Neural crest cell (in vitro differentiated cells): ENCODE measurements at places on chromosomes 16 and 17. TPM values are rescaled to one million over a fixed set of nuclear protein-coding genes. Genes with fewer than 3 reads are reported as not detected.

Gene ZPBP2
- not detected in 2 replicates for total RNA-seq

DNA sequence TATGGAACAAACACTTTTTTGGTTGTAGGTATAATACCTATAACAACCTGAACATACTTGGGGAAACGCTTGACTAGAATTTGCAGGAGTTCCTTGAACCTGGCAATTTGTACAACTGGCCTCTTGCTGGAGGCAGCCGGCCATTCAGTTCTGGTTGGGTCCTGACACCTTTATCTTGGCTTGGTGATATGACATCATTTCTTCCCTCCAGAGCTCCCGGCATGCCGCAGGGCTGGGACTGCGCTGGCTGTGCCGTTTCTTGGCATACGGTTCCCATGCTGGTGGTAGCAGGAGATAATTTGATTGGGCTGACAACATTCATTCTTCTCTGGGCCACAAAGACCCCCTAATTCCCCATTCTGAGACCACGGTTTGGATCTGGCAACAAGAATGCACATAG lies 87.5 kb downstream of the ASIC2 start:
- no peak overlapping the region for H3K4me3 ChIP-seq
- H3K4me1 ChIP-seq, result no peaks in the 10 kb centered on the region
- no peaks in the 10 kb centered on the region for H3K36me3 ChIP-seq
- DNase-seq, result no peak

Gene SMTNL2
- total RNA-seq, result 1.1 and 1.4 TPM in 2 replicates

- peaks cover 10% of the 10 kb centered on the region for H3K36me3 ChIP-seq
- peaks cover 13% of the 10 kb centered on the region for H3K4me1 ChIP-seq
- H3K27me3 ChIP-seq, result no peaks in the 10 kb centered on the region
- no peak for DNase-seq
Observed at GRCh38 chr17:30720013-30720471, 104.5 kb downstream of the CRLF3 start.

DNA sequence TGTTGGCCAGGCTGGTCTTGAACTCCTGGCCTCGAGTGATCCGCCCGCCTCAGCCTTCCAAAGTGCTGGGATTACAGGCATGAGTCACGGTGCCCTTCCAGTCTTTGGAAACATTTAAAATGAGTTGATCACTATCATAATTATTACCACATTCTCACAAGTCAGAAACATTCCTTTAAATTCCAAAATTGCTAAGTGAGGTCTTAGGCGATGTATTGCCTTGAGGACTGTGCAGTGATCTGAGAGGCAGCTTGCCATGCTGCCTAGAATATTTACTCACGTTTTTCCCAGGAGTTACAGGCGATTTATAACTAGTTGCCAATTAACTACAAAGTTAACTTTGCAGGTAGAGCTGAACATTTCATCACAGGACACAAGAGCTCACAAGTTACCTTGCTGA lies 5.7 kb upstream of the ATXN1L start:
- H3K4me3 ChIP-seq, result no peak overlapping the region
- H3K36me3 ChIP-seq, result no peaks in the 10 kb centered on the region
- H3K27ac ChIP-seq, result no peak overlapping the region

Gene WSCD1
- 75.8 and 93.3 TPM in 2 replicates for total RNA-seq

GRCh38 chr17:13492737-13493122 lies 109.0 kb downstream of the HS3ST3A1 start:
- DNase-seq, result no peak
- no peak overlapping the region for H3K27ac ChIP-seq
- H3K4me1 ChIP-seq, result peaks cover 10% of the 10 kb centered on the region
- H3K36me3 ChIP-seq, result peaks cover 32% of the 10 kb centered on the region
- no peak overlapping the region for H3K4me3 ChIP-seq

Gene CDH11
- total RNA-seq, result 28.5 and 31.7 TPM in 2 replicates

GRCh38 chr16:77897129-77897437 lies 108.7 kb downstream of the VAT1L start:
- H3K4me3 ChIP-seq, result no peak overlapping the region

Gene STX4
- total RNA-seq, result 21.9 and 26.0 TPM in 2 replicates

- H3K4me3 ChIP-seq, result no peak overlapping the region
- H3K27me3 ChIP-seq, result peaks cover 4% of the 10 kb centered on the region
- H3K4me1 ChIP-seq, result peaks cover 12% of the 10 kb centered on the region
- no peak for DNase-seq
Observed at GRCh38 chr16:51968749-51969148, 578.2 kb downstream of the TOX3 start.

- peak overlapping the region; percentile 72 for H3K4me3 ChIP-seq
- no peak overlapping the region for H3K27ac ChIP-seq
- no peaks in the 10 kb centered on the region for H3K36me3 ChIP-seq
- H3K27me3 ChIP-seq, result no peaks in the 10 kb centered on the region
- no peak for DNase-seq
Observed at GRCh38 chr17:45318561-45319230, 1.9 kb upstream of the MAP3K14 start.

DNA sequence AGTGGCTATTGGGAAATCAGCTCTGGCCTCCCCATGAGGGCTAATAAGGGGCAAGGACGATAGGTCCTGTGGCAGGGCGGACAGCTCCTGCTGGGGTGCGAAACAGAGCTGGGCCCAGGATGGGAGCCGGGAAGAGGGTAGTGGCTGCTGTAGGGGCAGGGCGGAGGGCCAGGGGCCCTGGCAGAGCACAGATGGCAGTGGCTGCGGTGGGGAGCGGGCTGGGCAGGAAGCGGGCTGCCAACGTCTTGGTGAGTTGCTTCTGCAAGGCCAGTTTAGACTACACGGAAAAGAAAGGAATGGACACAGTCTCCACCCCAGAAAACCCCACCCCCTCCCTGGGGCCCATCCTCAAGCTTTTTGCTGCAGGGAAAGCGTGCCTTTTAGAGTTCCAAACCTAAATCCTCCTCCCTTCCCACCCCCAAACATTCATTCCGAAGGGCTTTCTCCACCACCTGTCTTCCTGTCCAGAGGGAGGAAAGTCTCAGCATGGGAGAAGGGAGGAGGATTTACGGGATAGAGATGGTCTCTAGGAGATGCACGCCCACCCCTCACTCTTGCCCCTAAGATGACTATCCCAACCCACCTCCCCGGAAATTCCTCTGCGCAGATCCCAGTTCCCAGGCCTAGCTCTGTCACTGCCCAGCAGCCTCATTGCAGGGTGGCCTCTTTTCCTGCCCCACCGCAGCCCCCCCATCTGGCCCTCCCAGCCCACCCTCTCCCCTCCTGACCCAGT lies 7.1 kb downstream of the NKIRAS2 start:
- peaks cover 44% of the 10 kb centered on the region for H3K4me1 ChIP-seq
- H3K27me3 ChIP-seq, result no peaks in the 10 kb centered on the region
- no peak overlapping the region for H3K27ac ChIP-seq
- H3K36me3 ChIP-seq, result peaks cover 3% of the 10 kb centered on the region
- peak overlapping the region; percentile 49 for H3K4me3 ChIP-seq

Gene ASPA
- not detected in 2 replicates for total RNA-seq

DNA sequence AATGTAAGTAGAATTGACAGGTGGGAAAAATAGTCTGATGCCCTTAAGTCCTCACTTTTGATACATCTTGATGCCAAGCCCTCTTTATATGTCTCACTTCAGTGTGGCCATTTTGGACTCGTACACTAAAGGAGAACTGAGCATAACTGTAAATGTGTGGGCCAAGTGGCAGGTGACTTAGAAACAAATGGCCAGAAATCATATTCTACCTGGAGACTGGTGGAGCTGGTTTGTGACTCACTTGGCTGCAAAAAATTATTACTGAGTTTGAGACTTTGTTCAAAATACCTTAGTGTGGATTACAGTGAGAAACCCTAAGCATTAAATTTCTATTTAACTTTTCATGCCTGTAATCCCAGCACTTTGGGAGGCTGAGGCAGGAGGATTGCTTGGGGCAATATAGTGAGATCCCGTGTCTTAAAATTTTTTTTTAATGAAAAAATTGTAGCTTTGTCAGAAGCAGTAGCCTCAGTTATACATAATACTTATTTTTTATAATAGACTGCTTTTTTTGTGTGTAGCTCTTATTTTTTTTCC lies 5.0 kb downstream of the HAPSTR1 start:
- peaks cover 62% of the 10 kb centered on the region for H3K4me1 ChIP-seq
- H3K27ac ChIP-seq, result no peak overlapping the region
- H3K27me3 ChIP-seq, result no peaks in the 10 kb centered on the region
- peak overlapping the region; percentile 81 for H3K4me3 ChIP-seq
- H3K36me3 ChIP-seq, result peaks cover 21% of the 10 kb centered on the region
- no peak for DNase-seq

GRCh38 chr17:43360376-43360738 lies 38.4 kb upstream of the ARL4D start:
- peaks cover 26% of the 10 kb centered on the region for H3K4me1 ChIP-seq
- DNase-seq, result no peak
- H3K27me3 ChIP-seq, result peaks cover 11% of the 10 kb centered on the region
- H3K36me3 ChIP-seq, result peaks cover 19% of the 10 kb centered on the region
- peak overlapping the region; percentile 87 for H3K4me3 ChIP-seq

- no peak overlapping the region for H3K4me3 ChIP-seq
- peaks cover 51% of the 10 kb centered on the region for H3K27me3 ChIP-seq
- no peak for DNase-seq
- H3K27ac ChIP-seq, result no peak overlapping the region
- H3K4me1 ChIP-seq, result peaks cover 30% of the 10 kb centered on the region
Observed at GRCh38 chr17:76840443-76840767, 27.8 kb upstream of the MGAT5B start.

- no peak overlapping the region for H3K4me3 ChIP-seq
- no peaks in the 10 kb centered on the region for H3K36me3 ChIP-seq
- peaks cover 5% of the 10 kb centered on the region for H3K27me3 ChIP-seq
- no peak for DNase-seq
- no peaks in the 10 kb centered on the region for H3K4me1 ChIP-seq
- no peak overlapping the region for H3K27ac ChIP-seq
Observed at GRCh38 chr17:73142872-73143381, 21.9 kb upstream of the SSTR2 start.

DNA sequence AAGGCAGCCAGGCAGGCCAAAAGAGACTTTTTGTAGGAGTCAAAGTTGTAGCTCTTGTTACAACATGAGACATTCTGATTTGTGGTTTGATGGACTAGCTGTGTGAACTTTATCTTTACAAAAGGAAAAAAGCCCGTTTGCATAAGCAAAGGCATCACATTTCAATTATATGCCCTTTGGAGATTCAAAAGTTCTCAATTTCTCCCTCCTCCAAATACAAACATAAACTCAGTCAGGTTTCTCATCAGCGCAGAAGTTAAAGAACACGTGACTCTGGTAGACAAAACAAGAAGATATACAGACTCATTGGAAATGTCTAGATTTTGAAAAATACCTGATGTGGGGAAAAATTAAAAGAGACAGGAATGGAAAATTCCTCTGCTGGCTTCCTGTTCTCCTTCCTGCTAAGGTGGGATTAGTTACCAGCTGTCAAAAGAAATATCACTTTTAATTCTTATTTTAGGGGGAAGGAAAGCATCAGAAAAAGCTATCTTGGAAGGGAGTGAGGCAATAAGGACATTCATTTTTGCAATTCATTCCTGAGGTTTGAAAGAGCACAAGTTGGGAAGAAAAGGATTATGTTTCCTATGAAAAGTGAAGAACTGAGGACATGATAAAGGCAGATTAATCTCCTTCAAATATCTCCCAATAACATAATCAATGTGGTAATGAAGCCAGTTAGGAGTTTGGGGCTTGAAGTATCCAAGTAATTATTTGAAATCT lies 4.6 kb upstream of the KCNJ16 start:
- H3K4me3 ChIP-seq, result no peak overlapping the region
- H3K4me1 ChIP-seq, result peaks cover 13% of the 10 kb centered on the region
- no peaks in the 10 kb centered on the region for H3K27me3 ChIP-seq
- no peak for DNase-seq
- H3K36me3 ChIP-seq, result peaks cover 2% of the 10 kb centered on the region

DNA sequence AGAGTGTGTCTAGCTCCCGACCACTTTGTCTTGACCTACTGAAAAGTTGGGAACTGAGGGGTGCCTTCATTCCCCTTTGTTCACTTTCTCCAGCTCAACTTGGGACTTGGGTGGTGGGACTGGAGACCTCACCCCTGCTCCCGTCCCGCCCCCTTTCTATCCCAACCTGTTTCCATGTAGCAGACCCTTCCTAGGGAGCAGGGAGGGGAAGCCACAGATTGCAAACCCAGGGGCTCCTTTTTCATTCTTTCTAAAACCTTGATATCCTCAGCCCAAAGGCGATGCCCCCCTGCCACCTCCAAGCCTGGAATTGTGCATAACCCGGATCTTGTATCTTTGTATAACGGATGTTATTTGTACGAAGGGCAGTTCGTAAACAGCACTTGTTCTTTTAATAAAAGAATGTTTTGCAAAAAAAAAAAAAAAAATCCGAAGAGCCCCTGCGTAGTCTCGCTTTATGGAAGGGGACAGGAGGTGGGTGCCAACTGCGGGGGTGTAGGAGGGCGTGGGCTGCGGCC lies 714 bp upstream of the CISD3 start:
- H3K36me3 ChIP-seq, result peaks cover 6% of the 10 kb centered on the region
- H3K27me3 ChIP-seq, result peaks cover 12% of the 10 kb centered on the region
- H3K27ac ChIP-seq, result no peak overlapping the region
- H3K4me3 ChIP-seq, result peak overlapping the region; percentile 89
- DNase-seq, result no peak
- H3K4me1 ChIP-seq, result peaks cover 29% of the 10 kb centered on the region

Gene PRKCB
- total RNA-seq, result 0.77 and 0.80 TPM in 2 replicates

Gene TUBG2
- 18.7 and 20.7 TPM in 2 replicates for total RNA-seq

Gene CHMP6
- total RNA-seq, result 32.7 and 33.2 TPM in 2 replicates

DNA sequence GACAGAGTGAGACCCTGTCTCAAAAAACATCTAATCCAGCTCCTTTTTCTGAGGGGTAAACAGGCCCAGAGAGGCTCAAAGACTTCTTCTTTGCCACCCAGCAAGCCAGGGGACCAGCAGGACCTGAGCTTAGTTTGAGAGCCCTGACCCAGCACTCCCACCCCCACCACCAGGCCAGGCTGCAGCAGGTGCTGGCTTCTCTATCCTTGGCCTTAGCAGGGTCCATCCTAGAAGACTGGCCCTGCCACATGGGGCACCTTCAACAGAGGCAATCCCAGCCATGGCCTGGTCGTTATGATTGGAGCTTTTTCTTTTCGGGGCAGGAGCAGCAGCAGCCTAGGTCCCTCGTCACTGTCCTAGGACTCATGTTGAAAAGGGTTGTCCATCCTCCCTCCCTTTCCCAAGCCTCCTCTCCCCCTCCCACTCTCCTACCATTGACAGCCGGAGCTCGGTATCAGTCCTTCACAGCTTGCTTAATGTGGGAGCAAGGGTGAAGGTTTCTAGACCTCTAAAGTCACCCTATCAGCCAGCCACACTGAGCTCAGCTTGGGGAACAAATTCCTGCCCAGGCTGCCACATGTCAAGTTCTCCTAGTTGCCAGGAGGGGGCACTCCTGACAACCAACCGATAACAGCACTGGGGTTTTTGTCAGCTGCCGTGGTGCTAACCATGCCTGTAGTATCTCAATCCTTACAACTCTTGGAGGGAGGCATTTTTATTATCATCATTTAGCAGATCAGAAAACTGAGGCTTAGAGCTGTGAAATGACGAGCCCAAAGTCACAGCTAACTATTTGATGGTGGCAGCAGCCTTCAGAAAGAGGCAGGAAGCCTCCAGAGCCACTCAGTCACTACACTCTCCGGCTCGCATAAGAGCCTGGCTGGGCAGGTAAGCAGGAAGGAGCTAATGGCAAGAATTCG lies 11.2 kb downstream of the MRPL27 start:
- no peaks in the 10 kb centered on the region for H3K36me3 ChIP-seq
- peaks cover 3% of the 10 kb centered on the region for H3K27me3 ChIP-seq
- peaks cover 40% of the 10 kb centered on the region for H3K4me1 ChIP-seq
- H3K27ac ChIP-seq, result peak overlapping the region; percentile 4
- H3K4me3 ChIP-seq, result peak overlapping the region; percentile 22
- DNase-seq, result peak; percentile 53
